Smooth muscle cell of the brain vasculature (primary cell): ENCODE measurements at places on chromosomes 1 and 21.

DNA sequence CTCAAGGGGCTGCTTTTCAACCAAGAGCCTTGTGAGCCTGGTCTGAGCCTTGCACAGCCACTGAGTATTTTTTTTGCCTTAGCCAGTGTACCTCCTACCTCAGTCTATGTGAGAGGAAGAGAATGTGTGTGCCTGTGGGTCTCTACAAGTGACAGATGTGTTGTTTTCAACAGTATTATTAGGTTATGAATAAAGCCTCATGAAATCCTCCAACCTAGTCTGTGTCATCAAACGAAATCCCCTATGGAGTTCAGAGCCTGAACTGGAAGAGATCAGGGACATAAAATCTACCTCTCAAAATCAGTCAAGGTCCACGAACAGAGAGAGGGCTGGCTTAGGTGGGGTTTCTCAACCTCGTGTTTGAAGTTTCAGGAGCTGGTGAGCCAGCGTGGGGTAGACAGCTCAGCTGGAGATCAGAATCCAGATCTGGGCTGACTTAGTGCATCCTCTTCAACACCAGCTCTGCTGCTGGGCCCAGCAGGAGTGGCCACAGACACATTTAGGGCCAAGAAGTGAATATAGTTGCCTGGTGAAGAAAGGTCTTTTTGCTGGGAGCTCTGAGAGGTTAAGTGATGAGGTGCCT lies 8.2 kb downstream of the XKR8 start:
- no peak for DNase-seq

DNA sequence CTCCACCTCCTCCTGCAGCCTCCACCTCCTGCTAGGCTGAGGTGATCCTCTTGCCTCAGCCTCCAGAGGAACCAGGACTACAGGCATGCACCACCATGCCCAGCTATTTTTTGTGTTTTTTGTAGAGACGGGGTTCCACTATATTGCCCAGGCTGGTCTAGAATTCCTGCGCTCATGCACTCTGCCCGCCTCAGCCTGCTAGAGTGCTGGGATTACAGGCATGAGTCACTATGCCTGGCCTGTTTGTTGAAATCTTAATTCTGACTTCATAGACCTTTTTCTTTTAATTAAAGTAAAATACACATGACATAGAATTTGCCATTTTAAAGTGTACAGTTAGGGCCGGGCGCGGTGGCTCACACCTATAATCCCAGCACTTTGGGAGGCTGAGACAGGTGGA lies 42.7 kb downstream of the FAAP20 start:
- no peak for DNase-seq

DNA sequence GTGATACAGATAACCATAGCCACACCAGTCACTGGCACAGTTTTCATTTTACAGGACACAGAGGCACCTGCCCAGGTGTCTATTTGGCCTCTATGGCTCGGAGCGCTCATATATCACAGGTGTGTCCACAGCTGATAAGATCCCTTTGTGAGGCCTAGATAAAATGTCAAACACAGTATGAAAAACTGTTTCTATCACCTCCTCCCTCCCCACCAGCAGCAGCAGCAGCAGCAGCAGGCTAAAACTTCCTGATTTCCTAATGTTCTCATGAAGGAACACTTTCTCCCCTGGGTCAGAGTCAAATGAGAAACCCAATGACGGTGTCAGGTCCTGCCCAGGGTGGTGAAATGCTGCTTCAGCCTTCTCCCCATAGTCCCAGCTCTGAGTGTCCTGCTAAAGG lies 24.4 kb downstream of the ELAPOR1 start:
- no peak for DNase-seq

DNA sequence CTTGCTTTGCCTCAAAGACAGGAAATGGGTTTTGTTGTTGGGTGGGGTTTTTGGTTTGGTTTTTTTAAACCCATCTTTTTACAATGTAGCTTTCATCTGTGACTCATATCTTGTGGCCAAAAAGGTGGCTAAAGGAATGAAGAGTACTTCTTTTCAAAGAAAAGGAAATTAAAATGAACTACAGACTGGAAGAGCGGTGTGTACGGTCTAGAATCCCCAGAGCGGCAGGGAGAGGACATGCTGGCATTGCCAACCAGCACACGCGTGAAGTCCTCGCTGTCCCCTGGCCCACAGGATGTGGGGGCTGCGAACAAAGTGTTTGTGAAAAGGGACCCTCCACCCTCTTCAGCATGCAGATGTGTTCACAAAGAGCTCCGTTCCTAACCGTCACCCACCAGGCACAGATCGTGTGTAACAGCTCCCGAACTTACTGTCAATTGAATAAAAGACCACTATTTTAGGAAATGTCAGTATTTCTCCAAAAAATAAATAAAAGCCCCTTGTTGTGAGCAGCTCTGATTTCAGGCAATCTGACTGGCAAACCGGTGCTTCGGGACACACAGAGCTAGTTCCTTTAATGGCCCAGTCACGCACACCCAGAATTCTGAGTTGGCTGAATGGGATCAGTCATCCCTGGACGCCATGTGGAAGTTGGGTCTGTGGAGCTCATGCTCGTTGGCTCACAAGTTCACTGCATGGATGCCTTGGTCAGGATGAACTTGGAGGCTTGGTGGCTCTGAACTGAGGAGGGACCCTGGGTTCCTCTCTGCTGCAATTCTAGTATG lies 602.9 kb downstream of the NPHP4 start:
- DNase-seq = no peak

- DNase-seq = no peak
Measured at GRCh38 chr1:55257958-55258357, 42.8 kb upstream of the USP24 start.

DNA sequence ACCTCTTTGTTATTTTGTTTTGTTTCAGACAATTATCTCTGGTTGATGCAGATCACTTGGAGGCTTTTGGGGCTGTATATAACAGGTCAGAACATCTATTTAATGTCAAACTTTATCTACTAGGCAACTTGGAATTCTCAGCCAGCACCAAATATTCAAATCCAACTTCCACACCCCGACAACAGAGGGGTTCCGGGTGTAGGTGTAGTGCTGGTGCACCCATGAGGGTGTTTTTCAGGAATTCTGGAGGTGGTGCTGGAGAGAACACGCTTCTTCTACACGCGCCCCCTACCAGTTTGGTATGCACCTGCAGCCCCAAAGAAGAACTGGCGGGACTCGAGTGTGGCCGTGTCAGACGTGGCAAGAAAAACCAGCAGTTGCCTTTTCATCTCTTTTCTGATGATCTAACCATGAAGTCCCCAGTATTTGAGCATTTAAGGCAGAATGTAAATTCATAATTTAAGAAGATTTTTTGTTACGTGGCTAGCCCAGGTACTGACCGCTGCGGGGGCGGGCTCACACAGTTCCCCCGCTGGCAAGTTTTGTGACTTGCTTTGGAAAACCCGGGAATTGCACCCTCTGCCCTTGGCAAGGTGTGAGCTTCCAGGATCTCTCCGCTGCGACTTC lies 462 bp upstream of the TLCD4 start:
- DNase-seq = no peak

GRCh38 chr1:36576118-36576517 lies 93.4 kb upstream of the CSF3R start:
- peak; percentile 4 for DNase-seq

DNA sequence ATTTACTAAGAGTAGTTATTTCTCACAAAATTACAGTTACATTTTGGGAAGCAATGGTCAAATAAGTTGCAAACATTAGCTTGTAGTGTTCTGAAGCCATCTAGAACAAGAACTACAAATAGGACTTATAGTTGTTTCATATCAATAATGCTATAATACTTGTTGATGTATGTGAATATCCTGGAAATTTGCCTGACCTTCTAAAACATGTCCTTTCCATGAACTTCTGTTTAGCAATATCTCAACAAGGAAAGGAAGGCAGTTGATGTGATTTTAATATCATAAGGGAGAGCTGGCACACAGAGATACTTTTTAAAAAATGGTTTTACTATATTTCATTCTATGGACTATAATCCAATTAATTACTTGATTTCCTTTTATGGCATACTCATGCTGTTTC lies 47.1 kb upstream of the SAMSN1 start:
- DNase-seq = no peak

- DNase-seq = no peak
Measured at GRCh38 chr21:43015906-43016540, 41.7 kb downstream of the PKNOX1 start.

DNA sequence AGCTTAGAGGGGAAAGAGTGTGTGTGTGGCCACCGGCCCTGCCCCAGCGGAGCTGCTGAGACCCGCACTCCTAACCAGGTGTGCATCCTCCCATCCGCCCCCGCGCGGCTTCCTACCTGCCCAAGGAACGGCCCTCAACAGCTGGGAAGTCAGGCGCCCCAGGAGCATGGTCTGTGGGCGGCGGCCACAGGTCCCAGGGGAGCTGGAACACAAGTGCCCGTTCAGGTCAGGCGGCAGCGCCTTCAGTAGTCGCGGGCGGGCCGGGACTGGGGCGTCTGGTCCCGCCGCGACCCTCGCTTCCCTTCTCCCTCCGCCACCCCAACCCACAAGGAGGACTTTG lies 448 bp downstream of the AURKAIP1 start:
- no peak for DNase-seq

- no peak for DNase-seq
Measured at GRCh38 chr1:209076688-209077087, 506.8 kb upstream of the CAMK1G start.

GRCh38 chr21:44530221-44530902 lies 9.6 kb downstream of the KRTAP10-1 start:
- no peak for DNase-seq
